GM12891 (cell line): ENCODE measurements at places on chromosomes 11 and 22.

DNA sequence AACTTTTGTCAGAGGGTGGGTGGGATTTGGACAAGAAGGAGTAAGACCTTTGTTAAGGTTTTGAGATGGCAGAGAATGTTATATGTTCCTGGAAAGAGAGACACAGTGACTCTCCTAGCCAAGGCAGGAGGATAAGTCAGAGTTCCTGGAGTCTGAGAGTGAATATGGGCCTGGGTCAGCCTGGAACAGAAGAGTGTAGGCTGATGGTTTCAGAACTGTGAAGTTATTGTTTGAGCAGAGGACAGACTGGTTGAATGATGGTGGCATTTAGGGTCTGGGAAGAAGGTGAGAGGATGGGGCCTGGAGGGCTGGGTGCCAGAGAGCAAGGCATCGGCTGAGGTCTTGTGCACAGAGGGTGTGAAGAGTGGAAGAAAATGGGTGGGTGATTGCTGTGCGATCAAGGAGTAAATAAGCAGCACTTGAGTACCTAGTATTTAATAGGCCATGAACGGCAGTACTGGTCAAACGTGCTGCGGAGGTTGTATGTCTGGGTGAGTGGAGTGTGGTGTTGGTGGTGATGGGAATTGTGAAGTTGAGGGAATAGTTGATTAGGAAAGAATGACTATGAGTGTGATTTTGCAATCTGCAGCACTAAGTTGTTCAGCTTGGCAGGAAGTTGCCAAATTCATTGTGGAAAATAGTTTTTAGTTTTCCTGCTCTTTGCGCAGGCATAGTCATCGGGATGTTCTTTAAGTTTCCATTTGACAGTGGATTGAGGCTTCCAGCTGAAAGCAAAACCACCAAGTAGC, 1.8 kb downstream of the PANX1 start:
- DNase-seq = no peak

- peak; percentile 41 for DNase-seq
These were observed 2.9 kb upstream of the SGSM1 start for GRCh38 chr22:24803064-24803542.

DNA sequence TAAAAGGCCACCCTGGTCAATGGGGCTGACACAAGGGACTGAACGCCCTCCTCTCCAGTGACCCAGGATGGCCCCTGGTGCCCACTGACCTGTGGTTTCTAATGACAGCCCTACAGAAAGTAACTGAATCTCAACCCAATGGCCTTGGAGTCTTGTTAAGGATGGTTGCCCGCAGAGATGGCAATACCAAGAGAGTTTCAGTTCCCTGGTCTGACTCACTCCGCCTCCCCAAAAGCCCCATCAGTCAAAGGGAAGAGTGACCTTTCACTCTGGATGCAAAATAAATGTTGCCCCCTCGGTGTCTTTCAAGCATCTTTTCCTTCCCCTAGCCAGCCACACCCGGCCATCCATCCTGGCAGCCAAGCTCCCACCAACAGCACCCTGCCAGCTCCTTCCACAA, 57.7 kb upstream of the ISX start:
- DNase-seq = no peak

GRCh38 chr11:47355283-47356128, 3.0 kb upstream of the MYBPC3 start:
- DNase-seq = no peak

- no peak for DNase-seq
These were observed 907 bp downstream of the SERPINH1 start for GRCh38 chr11:75562836-75563484.

DNA sequence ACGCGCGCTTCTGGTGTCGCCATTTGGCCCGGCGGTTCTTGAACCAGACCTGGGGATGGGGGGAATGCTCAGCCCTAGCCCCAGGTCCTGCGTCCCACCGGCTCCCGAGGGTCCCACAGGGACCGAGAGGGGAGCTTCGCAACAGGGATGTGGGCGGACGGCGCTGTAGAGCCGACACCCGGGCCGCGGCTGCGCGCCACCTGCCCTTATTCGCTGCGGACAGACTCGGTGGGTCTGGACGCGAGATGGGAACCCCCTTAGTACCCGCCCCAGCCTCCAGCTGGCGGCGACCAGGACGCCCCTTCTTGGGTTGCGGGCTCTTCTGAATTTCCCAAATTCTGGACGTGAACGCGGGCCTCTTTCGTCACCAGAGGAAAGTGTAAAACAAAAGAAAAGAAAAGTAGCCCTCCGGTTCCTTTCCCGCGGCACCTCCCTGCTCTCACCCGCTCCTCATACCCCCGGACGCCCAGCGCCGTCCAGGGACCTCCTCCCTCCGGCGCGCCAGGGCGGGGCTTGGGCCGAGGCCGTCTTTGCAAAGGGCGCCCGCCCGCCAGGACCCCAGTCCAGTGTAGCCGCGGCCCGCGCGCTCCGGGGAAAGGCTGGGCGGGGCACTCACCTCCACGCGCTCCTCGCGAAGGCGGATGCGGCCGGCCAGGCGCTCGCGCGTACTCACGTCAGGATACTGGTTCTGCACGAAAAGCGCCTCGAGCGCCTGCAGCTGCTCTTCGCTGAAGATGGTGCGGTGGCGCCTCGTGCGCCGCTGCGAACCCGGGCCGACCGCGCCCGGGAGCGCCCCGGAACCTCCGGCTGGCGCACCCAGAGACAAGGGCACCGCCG, 827 bp downstream of the GSC2 start:
- DNase-seq = no peak

DNA sequence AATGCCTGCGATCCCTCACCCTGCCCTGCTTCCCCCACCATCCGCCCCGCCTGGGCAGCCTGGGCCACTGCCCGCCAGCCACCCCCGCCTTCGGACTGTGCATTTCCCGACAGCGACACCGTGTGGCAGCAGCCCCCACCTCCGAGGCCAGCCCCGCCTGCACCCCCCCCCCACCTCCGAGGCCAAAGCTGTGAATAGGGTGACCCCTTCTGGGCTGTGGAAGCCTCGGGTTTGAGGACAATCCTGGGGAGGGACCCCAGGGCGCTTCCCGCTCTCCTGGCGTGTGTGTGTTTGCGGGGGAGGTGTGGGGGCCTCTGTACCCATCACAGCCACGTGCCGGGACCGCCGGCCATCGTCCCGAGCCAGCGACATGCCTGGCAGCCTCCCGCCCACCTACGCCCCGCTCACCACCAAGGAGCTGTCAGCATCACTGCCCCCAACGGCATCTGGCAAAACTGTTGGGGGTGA, 33.8 kb upstream of the PPARA start:
- peak; percentile 100 for DNase-seq

DNA sequence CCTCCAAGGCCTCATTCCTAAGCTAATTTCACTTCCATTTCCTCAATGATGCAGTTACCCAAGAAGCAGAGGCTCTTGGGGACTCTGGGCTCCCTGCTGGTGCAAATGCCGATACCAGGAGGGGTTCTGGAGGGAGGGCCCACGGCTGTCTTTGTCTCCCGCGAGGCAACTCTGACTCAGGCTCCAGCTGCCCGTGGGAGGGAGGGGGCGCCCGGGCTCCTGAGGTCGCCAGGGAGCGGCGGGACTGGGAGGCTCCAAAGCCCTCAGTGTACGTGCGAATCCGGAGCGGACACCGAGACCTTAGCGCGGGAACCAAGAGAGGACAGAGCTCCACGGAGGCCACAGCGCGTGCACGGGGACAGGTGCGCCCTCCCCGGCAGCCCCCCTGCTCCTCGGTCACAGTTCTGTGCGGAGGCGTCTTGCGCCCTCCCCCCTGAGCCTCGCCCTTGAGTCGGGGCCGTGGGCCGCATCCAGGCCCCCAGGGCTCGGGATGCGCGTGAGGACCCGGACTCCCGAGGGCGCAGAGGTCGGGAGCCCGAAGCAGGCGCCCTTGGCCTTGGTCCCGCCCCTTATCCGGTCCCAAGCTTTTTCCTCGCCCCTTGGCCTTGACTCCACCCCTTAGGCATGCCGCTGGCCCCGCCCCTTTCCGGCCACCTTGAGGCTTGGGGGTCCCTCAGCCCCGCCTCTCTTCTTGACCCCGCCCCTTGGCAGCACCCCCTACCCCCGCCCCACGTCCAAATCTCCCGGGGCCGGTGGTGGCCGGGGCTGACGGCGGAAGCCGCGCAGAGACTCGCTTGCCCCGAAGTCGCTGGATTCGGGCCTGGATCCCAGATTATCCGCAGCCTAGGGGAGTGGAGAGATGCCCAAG, 4.7 kb upstream of the SHISA8 start:
- peak; percentile 74 for DNase-seq

- DNase-seq = no peak
These were observed 39.0 kb upstream of the CHKA start for GRCh38 chr11:68160100-68160695.

- no peak for DNase-seq
These were observed 6.7 kb upstream of the CYTH4 start for GRCh38 chr22:37275622-37276021.

DNA sequence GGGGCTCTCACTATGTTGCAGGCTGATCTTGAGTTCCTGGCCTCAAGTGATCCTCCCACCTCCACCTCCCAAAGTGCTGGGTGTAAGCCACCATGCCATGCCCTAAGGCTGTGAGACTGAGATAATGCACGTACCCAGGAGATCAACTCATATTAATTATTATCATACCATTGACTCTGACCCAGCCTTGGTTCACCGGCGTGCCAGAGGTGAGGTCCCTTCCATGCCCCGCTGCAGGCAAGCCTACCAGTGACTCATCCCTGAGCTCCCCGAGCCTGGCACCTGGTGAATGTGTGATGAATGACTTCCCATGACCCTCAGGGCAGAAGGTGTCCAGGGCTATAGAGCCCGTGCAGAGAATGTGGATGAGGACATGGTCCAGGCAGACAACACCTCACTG, 12.1 kb downstream of the GAL3ST1 start:
- no peak for DNase-seq

GRCh38 chr11:85828640-85828978, 17.7 kb upstream of the SYTL2 start:
- DNase-seq = no peak

DNA sequence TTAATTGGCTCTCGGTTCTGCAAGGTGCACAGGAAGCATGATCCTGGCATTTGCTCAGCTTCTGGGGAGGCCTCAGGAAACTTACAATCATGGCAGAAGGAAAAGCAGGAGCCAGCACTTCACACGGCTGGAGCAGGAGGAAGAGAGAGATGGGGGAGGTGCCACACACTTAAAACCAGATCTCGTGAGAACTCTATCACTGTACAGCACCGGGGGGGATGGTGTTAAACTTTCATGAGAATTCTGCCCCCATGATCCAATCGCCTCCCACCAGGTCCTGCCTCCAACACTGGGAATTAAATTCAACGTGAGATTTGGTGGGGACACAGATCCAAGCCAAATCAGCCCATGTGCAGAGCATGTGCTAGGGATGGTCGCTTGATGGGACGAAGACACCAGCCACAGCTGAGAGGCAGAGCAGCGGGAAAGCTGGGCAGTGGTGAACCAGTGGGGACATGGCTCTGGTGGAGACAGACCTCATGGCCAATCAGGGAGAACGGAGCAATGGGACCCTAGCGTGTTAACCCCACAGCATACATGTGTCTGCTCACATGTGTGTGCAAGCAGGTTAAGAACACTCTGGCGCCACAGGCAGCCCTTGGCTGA, 6.2 kb downstream of the TANGO2 start:
- DNase-seq = no peak

DNA sequence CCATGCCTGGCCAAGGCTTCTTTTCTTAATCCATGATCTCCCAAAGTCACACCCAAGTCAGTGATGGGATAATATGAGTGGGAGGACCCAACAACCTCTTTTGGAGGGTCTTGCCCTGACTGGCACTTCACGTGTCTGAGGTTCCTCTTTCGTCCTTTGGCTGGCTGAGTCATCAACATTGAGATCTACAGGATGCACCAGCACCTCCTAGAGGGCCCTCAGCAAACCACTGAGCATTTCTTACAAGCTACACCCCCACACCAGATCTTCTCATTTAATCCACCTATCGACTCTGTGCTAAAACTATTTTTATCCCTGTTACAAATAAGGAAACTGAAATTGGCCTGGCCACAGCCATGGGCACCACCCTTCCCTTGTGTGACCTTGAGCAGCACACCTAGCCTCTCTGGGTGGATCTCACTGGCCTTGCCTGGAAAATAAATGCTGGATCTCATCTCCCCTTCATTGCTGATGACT, 63.4 kb downstream of the FLI1 start:
- DNase-seq = peak; percentile 51

DNA sequence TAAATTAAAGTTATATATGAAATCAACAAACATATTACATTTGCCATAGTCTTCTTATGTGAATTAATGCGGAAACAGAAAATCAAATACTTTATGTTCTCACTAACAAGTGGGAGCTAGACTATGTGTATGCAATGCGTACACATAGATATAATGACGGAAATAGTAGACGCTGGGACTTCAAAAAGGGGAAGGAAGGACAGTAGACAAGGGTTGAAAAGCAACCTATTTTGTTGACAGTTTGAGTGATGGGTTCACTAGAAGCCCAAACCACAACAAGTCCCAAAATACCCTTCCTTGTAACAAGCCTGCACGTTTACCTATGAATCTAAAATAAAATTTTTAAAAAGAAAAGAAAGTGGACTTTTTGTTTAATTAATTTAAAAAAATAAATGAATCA, 430.8 kb upstream of the CNTN5 start:
- no peak for DNase-seq

GRCh38 chr11:92886243-92886905, 83.1 kb upstream of the MTNR1B start:
- peak; percentile 38 for DNase-seq

DNA sequence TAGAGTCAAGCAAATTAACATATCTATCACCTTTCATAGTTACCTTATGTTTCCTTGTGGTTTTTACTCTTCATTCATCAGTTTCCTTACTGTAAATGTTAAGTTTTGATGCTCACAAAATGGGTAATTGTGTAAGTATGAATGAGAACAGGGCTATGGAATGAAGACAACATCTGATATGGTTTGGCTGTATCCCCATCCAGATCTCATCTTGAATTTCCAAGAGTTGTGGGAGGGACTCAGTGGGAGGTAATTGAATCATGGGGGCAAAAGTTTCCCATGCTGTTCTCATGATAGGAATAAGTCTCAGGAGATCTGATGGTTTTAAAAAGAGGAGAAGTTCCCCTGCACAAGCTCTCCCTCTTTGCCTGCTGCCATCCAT, 107.6 kb downstream of the CCDC34 start:
- DNase-seq = no peak

- no peak for DNase-seq
These were observed 87.3 kb downstream of the NAT10 start for GRCh38 chr11:34192481-34193401.

GRCh38 chr11:74507582-74507981, 14.1 kb upstream of the LIPT2 start:
- DNase-seq = no peak
